ENCODE measurements at places on chromosomes 7 and 10.

DNA sequence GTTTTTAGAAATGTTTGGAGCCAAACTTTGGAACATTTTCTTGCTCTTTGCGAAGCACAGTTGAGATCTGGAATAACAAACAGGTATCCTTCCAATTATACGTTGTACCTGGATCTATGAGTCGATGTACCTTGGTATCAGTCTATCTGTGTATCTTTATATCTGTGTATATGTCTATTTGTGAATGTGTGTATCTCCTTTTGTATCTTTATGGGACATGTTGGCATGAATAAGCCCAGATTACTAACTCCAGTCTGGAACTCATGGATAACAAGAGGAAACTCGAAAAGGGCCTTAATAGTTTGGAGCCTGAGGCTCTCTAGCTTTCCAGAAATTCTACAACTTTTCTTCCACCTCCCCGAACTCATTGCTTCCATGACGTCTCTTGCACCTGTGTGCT lies 490.0 kb downstream of the GATA3 start:
- DNase-seq, result no peak

DNA sequence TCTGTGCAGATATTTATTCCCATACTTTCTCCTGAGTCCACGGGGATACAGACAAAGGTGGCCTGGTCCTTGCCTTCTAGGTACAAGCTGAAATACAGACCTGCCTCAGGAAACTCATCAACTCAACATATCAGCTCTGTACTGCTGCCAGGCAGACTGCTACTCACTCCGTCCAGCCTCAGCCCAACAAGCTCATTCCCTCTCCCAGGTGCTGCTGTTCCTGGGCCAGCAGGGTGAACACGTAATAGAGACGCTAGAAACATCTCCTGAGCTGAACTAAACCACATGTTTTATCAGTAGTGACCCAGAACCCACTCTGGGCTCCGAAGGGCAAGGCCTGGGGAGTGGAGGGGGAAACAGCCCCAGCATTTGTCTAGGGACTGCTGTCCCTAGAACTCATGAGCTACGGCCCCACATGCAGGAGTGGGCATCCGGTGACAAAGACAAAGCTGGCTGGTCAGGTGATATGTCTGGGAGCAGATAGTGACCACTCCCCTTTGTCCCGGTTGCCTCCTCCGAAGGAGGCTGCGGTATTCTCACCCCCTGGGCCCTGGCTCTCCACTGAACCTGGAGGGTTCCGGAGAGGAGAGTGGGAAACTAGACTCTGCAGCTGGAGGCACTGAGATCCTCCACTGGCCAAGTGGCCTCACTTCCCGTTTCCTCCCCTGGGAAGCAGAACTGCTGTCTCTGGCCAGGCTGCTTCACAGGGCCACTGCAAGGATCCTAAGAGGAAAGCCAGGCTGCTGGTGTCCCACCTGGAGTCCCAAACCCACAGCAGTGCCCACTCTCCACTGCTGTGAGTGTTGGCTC lies 116.1 kb downstream of the FAM53B start:
- DNase-seq, result no peak

DNA sequence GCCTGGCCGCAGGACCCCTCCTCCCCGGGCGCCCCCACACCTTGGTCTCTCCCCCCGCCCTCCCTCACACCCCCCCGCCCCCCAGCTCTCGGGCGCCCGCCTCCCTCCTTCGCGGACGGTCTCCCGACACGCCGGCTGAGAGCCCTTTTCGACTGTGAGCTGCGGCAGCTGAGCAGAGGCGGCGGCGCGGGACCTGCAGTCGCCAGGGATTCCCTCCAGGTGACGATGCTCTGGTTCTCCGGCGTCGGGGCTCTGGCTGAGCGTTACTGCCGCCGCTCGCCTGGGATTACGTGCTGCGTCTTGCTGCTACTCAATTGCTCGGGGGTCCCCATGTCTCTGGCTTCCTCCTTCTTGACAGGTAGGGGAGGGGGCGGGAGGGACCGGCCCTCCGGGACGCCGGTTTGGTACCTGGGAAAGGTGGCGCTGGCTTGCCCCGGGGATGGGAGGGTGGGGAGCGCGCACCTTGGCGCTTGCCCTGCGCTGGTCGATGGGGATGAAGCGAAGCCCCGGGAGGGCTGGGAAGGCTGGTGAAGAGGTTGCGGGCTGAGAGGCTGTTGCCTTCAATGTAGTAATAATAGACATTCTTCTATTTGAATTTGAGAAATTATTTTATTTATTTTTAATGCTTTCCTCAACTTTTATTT lies at the start of gene BMPER:
BMPER (plus strand) TSS at position 151 of the 644 bp plus-strand sequence; CDS start at position 226, 75 bp downstream.
- peak; percentile 17 for DNase-seq

GRCh38 chr10:3784510-3785250 lies at the start of gene KLF6:
TSS of gene KLF6 (minus strand) at chr10:3785209. CDS start at chr10:3785014, 195 bp downstream.
- DNase-seq, result no peak

DNA sequence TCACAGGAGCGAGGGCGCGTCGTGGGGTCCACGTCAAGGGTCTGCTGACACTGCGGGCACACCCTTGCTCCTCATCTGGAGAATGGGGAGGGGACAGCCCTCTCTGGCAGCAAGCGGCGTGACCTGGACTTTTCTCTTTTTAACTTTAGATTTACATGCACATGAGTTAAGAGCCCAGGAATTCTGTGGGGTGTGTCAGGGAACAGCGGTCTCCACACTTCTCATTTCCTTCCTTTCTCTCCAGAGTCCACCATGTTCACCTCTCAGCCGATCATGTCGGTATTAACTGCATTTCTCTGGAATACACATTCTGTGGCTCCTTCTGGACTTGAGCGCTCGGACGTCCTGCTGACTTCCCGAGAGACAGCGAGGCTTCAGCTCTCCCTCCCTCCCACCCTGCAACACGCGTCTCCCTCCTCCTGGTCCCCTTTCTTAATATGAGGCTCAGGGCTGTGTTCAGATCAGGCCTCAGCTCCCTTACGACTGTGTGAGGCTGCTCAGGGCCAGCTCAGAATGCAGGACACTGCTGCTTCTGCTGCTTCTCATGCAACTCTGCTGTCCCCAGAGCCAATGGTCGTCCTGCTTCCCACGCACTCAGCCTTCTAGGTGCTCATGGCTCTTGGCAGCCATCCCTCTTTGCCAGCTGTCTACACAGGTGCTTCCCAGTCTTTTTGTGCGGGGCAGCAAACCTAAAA lies 261.3 kb downstream of the ELFN1 start:
- DNase-seq, result no peak

GRCh38 chr7:67661-68395 lies 124.5 kb upstream of the FAM20C start:
- DNase-seq, result no peak

GRCh38 chr7:45065031-45065995 lies 23.5 kb downstream of the NACAD start:
- no peak for DNase-seq
